ENCODE measurements at places on chromosomes 12 and 14.

DNA sequence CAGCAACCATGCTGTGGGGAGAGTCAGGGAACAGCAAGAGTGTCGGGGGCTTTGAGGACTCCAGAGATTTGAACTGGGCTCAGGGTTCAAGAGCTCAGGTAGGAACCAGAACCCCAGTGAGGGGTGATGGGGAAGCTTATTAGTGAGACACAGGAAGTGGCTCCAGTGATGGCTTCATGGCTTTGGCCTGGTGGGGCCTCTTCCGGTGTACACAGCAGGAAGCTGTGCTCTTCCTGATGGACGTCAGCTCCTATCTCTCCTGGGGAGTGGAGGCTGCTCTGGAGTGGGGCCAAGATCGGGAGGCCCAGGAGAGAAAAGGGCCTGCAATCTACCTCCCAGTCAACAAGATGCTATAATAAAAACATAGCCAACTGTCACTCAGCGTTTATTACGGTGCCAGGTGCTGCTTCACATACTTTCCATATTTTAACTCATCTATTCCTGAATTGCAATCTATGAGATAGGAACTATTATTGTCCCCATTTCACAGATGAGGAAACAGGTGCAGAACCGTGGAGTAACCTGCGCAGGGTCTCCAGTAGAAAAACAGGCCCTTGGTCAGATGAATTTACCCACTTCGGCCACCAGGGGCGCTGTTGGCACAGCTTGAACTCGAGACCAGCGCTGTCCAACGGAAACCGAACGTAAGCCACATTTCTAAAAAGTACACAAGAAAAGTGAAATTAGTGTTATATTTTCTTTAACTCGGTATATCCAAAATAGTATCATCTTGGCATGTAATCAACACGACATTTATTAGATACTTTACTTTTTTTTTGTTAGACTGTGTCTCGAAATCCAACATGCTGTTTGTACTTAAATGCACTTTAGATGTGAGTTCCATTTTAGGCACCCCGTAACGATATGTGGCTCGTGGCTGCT, 63.6 kb upstream of the DLK1 start:
- peak; percentile 47 for DNase-seq

GRCh38 chr14:72771561-72771960, 122.3 kb downstream of the DPF3 start:
- DNase-seq = no peak

- peak; percentile 60 for DNase-seq
Measured at GRCh38 chr14:69259527-69260189, at the start of gene GALNT16. GALNT16 (plus strand) TSS chr14:69260158; CDS start chr14:69260291, 133 bp downstream.

GRCh38 chr14:101854366-101854765, 92.9 kb downstream of the PPP2R5C start:
- no peak for DNase-seq

DNA sequence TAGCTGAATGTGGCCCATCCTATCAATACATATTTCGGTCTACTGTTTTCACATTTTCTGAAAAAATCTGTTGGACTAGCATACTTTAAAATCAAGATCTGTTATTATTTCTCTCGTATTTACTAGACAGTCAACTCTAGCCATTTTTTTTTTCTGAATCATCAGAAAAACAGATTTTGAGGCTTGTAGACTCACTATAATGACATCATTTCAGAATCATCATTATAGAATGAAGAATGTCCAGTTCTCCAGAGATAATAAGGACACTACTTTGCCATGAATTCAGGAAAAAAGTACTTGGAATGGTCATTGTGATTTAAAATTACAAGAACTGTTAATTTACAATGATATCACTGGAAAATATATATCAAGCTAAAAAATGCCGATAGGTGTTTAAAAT, 589.8 kb downstream of the KCNH5 start:
- DNase-seq = no peak

GRCh38 chr12:126762150-126762549, 1504.8 kb upstream of the TMEM132C start:
- no peak for DNase-seq

DNA sequence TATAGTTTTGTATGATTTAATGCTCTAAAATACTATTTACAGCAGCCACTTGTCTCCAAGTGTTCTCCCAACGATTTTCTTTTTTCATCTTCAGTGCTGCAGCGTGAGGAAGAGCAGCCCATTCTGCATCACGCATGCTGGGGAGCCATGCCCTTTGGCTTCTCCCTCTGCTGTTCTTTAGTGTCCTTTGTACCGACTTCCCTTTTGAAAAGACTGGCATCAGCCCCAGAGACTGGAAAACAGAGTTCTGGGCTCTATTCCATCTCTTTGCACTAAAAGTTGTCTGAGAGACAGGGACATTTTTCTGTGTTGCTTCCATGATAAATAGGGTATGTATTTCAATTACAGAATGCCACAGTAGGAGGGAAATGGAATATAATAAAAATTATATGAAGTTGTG, 105.1 kb downstream of the RERG start:
- no peak for DNase-seq

DNA sequence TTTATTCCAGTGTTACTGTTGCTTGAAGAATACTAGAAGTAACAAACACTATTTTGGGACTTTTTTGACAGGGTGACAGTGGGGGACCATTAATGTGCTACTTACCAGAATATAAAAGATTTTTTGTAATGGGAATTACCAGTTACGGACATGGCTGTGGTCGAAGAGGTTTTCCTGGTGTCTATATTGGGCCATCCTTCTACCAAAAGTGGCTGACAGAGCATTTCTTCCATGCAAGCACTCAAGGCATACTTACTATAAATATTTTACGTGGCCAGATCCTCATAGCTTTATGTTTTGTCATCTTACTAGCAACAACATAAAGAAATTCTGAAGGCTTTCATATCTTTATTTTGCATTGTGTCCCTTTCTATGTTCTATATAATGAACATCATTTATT, 44.5 kb downstream of the TMPRSS12 start:
- no peak for DNase-seq

DNA sequence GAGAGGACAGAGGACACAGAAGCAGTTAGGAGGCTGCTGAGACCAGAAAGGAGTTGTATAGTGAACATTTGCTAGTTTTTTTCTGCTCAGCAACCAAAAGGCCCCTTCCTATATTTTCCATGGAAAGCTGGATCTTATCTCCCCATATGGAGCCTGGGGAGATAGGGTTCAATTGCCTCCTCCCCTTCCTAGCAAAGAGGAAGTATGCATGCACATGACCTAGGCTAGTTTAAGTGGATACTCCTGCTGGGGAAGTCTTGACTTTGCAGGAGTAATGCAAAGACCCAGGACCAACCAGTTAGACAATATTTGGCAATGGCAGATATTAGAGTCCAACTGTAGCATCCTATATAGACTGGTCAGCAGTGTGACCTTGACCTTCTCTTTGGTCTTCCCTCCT, 15.1 kb downstream of the CHD8 start:
- DNase-seq = no peak

- DNase-seq = no peak
Measured at GRCh38 chr12:53601296-53601847, 24.8 kb downstream of the ATF7 start.

DNA sequence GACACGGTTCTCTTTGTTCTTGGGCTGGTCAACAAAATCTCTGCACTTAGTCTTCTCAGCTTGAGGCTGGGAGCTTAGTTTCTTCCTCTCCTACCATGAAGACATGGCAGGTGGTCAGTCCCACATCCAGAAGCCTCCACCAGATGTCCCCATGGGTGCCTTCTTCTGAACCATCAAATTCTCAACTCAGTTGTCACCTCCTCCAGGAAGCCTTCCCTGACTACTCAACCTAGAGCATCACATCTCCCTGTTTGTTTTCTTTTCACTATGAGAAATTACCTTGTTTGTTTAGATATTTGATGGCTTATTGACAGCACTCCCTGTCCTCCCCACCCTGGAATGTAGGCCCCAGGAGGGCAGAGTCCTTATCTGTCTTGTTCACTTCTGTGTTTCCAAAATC, 84.4 kb downstream of the TBX5 start:
- no peak for DNase-seq

- no peak for DNase-seq
Measured at GRCh38 chr12:95014554-95014953, 11.1 kb upstream of the NDUFA12 start.

DNA sequence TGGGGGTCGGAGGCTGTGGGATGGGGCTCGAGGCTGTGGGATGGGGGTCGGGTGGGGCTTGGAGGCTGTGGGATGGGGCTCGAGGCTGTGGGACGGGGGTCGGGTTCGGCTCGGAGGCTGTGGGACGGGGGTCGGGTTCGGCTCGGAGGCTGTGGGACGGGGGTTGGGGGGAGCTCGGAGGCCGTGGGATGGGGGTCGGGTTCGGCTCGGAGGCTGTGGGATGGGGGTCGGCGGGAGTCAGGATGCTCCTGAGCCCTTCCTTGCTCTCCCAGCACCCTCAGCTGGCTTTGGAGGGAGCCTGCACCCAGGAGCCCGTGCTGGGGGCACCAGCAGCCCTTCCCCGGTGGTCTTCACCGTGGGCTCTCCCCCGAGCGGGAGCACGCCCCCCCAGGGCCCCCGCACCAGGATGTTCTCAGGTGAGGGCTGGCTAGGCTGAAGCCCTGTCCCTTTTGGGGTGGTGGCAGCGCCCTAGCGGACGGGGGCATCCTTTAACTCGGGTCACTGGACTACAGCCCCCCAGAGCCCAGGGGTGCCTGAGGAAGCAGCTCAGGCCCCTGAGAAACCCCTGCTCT, 11.9 kb upstream of the PUS1 start:
- DNase-seq = no peak

DNA sequence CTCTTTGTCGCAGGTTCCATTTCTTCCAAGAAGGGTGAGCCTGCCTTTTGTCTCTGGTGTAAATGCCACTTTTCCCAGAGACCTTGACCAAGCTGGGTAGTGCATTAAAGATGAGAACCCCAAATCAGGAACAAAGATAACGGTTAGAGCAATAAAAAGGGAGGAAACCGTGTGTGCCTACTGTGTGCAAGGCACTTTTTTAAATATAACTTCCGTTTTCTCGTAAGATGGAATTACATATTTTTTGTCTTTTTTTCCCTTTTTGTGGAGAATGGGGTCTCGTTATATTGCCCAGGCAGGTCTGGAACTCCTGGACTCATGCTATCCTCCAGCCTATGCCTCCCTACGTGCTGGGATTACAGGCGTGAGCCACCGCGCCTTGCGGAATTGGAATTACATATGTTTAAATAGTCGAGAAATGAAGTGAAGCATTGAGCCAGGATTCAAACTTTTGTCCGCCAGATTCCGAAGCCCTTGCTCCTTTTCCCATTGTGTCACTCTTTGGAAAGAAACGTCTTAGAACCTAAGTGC, 506 bp upstream of the NABP2 start:
- no peak for DNase-seq

- DNase-seq = no peak
Measured at GRCh38 chr14:102225386-102225785, 79.6 kb downstream of the MOK start.

DNA sequence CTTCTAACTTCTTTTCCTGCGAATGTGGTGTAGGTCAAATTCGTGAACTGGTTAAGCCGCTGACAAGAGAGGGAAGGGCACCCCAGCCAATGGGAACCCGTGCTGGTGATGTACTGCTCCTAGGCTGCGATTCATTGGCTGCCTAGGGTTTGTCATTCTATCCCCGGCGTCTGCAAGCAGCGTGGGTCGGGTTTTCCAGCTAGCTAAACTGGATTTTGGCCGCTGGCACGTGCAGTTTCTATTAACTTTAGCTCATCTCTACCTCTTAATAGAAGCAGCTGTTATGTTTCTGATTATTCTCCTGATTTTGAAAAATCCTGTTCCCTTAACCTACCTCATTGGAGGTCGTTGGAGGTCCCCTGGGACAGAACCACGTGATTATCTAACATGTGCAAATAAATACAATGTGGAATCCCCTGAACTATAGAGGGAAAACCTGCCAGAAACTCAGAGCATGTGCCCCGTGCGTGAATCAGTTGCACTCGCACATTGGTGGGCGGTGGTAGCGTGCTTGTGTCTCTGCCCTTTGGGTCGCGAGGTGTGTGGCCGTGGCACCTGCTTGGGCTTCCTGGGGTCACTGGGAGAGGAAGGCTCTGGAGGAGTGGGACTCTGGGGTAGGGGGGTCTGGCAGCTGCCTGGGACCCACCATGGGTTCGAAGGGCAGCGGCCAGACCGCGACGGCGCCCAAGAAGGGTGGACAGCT, 876 bp upstream of the PPM1A start:
- peak; percentile 79 for DNase-seq

GRCh38 chr12:110546339-110546738, 36.8 kb downstream of the PPTC7 start:
- no peak for DNase-seq
